ENCODE measurements at places on chromosomes 12 and 14. TPM values are rescaled to one million over a fixed set of nuclear protein-coding genes. Genes with fewer than 3 reads are reported as not detected.

DNA sequence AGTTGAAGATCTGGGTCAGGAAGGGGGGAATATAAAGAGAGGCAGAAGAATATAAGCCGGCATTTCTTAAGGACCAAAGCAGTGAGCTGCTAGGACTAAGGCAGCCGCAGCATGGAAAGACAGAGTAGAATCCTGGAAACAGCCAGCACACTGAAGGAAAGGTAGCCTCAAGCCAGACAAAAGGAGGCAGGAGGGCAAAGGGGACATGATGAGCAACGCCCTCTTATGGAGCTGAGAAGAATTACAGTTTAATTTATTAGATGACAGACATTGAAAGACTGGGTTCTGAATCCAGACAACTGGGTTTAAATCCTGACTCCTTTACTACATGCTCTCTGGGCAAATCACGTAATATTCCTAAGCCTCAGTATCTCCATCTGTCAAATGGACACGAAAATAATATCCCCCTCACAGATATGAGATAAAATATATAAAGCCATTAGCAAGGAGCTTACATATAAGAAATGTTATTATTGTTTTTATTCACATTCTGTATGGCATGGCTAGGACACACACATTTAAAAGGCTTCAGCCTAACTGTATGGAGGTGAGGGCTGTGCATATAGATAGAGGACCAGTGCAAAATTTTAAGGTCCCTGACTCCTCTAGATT, 8.1 kb upstream of the PCED1B start:
- no peak for DNase-seq

Gene DTX1
- not detected for total RNA-seq

DNA sequence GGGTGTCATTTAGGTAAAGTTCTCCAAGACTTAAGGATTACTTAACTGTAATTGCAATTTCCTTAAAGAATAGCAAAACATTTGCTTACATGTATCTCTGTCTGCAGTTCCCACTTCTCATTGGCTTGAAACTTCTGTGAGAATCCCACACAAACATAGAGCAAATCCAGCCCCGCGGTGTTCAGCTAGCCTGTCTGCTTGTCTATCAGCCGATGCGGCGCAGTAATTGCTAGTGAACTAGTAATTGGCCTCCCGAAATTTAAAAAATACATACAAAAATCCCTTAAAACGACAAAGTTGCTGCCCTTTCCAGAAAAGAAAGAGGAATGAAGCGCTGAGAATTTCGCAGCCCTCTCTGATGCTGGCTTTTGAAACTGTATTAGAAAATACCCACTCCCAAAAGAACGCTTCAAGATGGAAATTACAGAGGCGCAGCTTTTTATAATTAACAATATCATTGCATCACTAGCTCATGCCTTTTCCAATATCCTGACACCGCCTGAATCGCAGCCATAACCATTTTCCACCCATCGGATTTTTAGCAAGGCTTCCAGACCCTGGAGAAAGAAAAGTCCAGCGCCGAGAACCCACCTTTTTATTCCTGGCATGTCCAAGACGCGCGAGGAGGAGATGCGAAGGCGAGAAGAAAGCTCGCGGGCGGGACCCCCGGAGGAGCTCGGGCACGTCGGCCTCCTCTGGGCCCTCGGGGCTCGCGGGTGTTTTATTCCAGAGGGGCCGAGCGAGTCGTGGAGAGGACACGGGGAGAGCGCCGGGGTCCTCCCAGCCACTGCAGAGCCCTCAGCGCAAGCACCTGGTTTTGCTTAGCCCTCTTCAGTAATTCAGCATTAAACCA, 646 bp downstream of the FBLN5 start:
- peak; percentile 49 for DNase-seq

GRCh38 chr12:2642176-2642892, 152.4 kb upstream of the FKBP4 start:
- DNase-seq, result no peak

DNA sequence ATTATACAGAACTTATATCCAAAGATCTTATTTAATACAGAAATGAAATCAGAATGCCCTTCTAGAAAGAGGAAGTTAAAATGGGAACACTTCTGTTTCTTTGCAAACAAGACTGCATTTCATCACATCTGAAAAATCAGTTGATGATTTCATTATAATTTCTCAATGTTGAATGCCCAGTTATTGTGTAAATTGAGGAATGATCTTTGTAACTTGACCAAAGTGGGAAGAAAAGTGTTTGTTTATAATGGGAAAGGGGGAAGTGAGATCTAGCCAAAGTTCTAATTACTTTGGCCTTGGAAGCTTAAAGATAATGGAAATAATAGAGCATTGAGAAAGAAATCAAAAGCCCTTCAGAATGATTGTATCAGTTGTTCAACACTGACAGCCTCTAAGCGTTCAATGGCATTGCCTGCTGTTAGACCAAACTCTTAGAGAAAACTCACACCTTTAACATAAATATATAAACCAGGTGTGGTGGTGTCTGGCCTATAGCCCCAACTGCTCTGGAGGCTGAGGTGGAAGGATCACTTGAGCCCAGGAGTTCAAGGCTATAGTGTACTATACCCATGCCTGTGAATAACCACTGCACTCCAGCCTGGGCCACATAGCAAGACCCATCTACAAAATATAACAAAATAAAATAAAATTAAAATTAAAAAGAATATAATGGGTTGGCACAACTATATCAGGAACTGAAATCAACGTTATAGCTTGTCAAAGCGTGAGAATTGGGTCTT, 9.9 kb upstream of the LYZ start:
- no peak for DNase-seq

Gene STYX
- 26.3 TPM for total RNA-seq

GRCh38 chr12:46617167-46617566, 208.6 kb downstream of the SLC38A4 start:
- peak; percentile 91 for DNase-seq

DNA sequence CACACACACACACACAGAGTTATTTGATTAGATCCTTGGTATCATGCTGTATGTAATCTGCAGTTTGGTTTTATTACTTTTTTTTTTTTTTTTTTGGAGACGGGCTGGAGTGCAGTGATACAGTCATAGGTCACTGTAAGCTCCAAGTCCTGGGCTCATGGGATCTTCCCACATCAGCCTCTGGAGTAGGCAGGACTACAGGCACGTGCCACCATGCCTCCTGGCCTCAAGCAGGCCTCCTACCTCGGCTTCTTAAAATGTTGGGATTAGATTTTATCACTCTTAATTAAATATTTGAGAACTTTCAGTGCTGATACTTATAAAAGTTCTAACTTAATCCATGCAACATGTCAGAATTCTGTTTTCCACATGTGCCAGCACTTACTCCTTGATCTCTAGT, 31.3 kb upstream of the PSEN1 start:
- peak; percentile 12 for DNase-seq

GRCh38 chr12:131872154-131873051, 22.0 kb upstream of the ULK1 start:
- peak; percentile 75 for DNase-seq

DNA sequence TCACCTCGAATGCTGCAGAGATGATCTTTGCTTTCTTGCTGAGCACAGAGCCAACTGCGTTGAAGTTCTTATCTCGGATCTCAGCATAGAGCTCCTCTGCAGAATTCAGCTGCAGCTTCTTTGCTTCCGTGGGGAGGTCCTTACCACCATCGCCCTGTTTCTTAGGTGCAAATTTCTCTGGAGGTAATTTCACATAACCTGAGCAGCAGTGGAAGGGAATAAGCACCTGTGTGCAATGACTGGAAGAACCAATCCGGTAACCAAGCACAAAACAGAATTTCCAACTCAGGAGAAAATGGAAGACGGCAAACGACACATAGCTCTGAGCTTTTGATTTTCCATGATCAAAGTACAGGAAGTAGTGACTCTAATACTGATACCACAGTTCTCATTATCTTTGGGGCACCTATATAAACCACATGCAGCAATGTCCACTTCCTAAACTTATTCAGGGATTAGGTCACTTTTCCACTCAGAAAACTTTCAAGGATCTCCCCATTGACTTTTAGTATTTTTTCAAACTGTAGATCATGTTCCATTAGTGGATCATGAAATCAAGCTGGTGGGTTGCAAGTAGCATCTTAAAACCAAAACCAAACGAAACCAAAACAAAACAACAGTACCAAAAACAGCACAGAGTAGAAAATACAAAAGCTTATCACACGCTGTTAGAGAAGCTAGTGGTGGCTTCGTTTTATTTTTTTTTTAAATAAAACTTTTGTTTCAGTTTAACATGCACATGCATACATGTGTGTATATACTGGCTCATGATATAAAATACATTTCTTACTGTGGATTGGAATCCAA, 18.9 kb upstream of the DIABLO start:
- no peak for DNase-seq

Gene C12orf54
- not detected for total RNA-seq

DNA sequence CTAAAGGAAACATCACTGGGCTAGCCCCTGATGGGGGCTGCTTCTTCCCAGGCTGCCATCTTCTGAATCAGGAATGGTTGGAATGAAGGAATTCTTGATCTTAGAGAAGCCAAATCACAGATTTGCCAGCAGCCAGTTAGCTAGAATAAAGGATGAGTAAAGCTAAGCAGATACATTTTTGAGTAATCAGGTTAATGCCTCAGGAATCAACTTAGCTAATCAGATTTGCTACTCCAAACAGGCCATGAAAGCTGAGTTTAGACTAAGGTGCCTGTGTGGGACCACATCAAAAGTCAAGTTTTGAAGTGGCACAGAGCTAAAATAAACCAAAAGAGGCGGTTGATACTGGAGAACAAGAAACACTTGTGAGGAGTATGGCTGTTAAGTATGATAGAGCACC, 28.8 kb upstream of the LMO3 start:
- DNase-seq, result no peak

DNA sequence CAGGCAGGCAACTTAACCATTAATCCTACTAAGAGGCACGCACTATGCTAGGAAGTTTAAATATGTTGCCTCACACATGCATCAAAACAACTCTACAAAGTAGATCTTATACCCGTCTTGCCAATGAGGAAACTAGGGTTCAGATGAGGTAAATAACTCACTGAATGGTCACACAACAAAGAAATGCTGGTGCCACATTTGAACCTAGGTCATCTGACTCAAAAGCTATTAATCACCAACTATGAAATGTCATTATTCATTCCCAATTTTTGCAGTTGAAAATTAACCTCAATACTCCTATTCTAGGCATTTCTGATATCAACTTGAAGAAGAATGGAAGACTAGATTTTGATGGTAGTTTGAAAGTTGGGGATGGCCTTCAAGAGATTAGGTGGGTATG, 2.8 kb upstream of the PYROXD1 start:
- no peak for DNase-seq

Gene KRT75
- total RNA-seq, result not detected

DNA sequence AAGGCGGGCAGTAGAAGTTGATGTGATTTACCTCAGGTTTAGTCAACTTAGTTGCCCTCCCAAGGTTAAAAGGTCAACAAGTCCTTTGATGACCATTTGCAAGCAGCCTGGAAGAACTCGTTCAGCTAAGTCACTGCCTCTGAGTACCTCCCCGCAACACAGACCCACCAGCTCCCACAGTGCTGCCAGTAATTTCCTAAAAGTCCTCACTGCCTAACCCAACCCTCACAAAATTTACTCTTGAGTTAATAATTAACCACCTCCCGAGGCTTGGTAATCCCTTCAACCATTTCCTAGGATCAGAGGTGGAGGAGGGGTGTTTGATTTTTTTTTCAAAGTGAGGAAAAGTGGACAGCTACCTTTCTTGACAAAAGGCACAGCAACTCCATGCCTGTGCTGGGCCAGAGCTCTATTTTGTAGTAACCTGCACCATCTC, 55.8 kb downstream of the MAP3K9 start:
- DNase-seq, result no peak

Gene KRT73
- total RNA-seq, result not detected

GRCh38 chr12:111046896-111047295, 126.5 kb upstream of the MYL2 start:
- DNase-seq, result no peak

DNA sequence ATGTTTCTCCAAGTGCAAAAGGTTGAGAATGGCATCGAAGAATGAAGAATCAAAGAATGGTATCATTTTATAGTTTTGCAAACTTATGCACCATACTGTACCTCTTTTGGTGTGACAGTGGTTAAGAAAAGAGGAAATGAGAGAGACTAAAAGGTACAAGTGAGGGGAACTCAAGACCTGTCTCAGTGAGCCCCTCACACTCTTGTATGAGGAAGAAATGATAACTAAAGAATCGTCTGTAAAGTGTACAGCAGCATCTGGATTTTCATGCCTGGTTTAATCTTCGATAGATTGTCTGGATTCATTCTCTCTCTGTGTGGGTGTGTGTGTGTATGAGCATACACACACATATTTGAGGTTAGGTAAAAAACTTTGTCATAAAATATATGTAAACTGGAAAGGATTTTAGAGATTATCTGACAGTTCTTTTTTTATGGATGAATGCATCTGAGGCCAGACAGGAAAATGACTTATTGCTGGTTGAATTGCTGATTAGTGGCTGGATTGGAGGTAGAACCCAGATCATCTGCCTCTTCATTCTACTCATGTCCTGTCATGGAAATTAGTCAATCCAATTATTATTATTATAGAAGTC, 16.0 kb upstream of the SLC38A2 start:
- DNase-seq, result peak; percentile 92

DNA sequence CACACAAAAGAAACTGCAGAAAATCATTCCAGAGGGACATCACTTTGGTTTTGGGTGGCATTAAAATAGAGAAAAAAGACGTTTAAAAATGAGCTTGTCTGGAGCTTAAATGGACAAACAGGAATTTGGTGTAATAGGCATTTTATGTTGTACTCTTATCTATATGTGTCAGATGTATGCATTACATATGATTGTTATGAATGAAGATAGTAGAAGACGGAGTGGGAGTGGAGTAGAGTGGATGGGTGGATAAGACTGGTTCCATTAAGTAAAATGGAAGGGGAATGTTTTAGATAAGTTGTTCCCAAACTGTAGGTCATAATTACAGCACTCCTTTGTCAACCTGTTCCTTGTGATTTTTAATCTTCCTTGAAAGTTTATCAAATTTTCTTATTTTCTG, 1.9 kb downstream of the CCDC91 start:
- no peak for DNase-seq

Gene TTLL5
- 29.6 TPM for total RNA-seq

DNA sequence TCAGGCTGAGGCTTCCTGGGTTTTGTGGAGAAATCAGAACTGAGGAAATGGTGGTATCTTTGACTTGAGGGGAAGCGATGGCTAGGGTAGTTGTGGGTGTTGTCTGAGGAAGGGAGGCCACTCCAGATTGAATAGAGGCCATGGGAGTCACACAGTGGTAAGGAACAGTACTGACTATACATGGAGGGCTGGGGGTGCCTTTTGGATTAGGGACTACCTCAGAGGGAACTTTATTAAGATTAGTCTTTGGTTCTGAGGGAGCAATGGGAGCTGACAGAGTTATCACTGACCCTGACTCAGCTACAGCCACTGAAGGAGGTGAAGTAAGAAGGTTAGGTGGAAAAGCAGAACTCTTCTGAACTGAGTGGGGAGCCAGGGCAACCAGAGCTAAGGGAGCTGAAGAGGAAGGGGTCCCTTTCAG, 4.4 kb downstream of the NACA start:
- DNase-seq, result no peak

- no peak for DNase-seq
Observed at GRCh38 chr12:2111826-2112225, 59.0 kb downstream of the CACNA1C start.

- DNase-seq, result no peak
Observed at GRCh38 chr12:91575630-91576029, 393.0 kb upstream of the DCN start.

Gene DIO3
- total RNA-seq, result not detected

Measured in fibroblast of villous mesenchyme (primary cell).